ENCODE measurements at places on chromosomes 4 and X. TPM values are rescaled to one million over a fixed set of nuclear protein-coding genes. Genes with fewer than 3 reads are reported as not detected.

Gene NSUN7
- total RNA-seq: 0.19 TPM

Gene UGT2B7
- not detected for total RNA-seq

Gene PPP2R2C
- not detected for total RNA-seq

Gene GATA1
- total RNA-seq: not detected

Gene CT83
- total RNA-seq: not detected

Gene CSN1S1
- not detected for total RNA-seq

Gene PAGE4
- total RNA-seq: not detected

Gene NLGN3
- 0.41 TPM for total RNA-seq

DNA sequence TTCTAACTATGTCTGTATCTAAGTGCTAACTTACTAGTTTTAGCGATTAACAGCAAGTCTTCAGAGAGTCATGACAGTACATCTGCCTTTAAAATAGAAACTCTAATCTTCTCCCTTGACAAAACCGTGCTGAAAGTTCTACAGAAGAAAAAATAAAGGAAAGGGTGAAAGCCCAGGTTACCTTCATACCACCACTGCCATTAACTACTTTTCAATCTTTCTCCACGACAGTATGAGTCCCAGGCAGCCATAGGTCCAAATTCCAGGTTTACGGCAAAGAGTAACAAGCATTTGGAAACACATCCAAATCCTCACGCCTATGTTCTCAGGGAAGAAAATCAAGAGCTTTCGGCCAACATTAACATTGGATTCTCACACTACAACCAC lies 12.4 kb upstream of the ZCCHC13 start:
- DNase-seq: no peak

DNA sequence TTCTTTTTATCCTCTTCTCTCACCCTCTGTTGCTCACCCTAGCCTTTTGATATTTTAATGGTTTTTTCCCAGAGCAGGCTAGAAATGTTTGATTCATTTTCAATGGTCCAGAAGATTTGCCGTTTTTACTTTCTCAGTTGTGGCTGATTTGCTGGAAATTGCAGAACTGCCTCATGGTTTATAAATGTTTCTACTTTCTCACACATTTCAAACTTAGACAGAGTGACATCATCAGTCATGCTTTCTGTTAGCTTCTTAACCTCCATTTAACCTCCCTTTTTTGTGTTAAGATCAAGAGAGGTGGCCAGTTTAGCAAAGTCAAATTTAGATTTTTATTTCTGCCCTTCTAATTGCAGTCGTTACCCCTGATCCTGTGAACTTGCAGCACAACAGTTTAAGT lies 8.7 kb downstream of the RXFP1 start:
- DNase-seq: no peak

DNA sequence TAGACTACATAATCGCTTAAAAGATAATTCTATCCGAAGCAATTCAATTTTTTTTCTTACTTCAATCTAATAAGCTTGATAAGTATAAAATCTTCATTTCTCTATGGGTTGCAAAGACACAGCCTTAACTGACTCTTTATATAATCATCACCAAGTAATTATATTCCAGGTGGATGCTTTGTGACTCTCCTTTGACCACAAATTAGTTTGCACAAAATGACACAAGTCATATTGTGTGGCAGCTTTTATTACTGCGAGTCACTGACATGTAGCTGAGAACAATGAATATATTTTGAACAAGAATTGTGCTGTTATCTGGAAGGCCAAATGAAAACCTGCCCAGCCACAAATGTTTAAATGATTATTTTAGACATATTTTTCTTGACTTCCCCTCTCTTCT lies 1727.8 kb downstream of the ARAP2 start:
- no peak for DNase-seq

- DNase-seq: no peak
Observed at GRCh38 chr4:16067515-16067914, 16.3 kb downstream of the PROM1 start.

GRCh38 chr4:138671106-138671505 lies 344.5 kb upstream of the NOCT start:
- no peak for DNase-seq

DNA sequence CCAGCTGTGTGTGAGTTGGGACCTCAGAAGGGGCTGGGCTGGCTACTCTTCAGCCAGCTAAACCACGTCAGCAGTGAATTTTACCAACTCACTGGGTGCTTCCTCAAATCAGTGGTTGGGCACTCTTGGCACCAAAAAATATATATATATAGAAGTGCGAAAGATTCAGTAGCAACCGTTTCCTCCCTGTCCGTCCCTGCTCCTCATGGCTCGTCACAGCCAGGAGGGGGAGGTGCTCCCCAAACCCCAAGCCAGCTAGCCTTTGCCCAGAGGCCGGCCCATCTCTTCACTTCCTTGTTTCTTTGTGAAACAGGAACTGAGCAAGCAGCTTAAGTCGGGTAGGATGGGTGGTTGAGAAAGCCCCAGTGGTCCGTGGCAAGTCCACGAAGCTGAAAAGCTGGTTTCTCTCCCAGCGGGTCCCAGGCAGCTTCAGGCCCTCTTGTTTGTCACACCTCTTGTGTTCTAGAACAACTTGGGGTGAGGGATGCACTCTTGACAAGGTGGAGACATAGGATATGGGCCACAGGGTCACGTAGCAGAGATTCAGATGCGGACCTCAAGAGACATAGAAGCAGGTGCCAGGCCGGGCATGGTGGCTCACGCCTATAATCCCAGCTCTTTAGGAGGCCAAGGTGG lies 6.8 kb upstream of the SASH3 start:
- DNase-seq: peak; percentile 46

- DNase-seq: no peak
Observed at GRCh38 chr4:142465526-142465925, 380.6 kb downstream of the INPP4B start.

DNA sequence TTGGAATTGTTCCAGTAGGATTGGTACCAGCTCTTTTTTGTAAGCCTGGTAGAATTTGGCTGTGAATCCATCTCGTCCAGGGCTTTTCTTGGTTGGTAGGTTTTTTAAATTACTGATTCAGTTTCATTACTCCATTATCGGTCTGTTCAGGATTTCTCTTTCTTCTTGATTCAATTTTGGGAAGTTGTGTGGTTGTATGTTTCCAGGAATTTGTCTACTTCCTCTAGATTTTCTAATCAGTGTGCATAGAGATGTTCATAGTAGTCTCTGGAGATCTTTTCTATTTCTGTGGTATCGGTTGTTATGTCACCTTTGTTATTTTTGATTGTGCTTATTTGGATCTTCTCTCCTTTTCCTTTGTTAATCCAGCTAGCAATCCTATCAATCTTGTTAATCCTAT lies 248.7 kb downstream of the ARHGAP10 start:
- no peak for DNase-seq

DNA sequence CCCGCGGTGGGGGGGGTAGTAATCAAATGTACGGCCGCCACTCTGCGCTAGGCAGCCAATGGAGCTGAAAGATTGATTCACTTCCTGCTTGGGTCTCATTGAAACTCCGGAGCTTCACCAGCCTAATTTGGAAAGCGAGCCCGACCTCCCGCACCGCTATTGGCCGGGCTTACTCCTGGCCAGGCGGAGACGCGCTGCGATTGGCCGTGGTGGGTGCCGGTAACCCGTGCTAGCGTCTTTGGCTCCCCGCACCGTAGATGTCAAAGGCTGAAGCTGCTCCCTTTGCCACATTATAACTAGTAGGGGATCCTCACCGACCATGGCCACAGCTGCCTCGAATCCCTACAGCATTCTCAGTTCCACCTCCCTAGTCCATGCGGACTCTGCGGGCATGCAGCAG lies at the start of gene POU3F4:
Gene POU3F4 (plus strand): TSS at position 285 of the 400 bp plus-strand sequence. CDS start 35 bp downstream, at position 320.
- DNase-seq: no peak

GRCh38 chr4:89765966-89766365 lies 71.0 kb downstream of the SNCA start:
- no peak for DNase-seq

- no peak for DNase-seq
Observed at GRCh38 chrX:78124307-78124706, 15.1 kb downstream of the TAF9B start.

- no peak for DNase-seq
Observed at GRCh38 chr4:147717878-147718277, 14.0 kb upstream of the ARHGAP10 start.

DNA sequence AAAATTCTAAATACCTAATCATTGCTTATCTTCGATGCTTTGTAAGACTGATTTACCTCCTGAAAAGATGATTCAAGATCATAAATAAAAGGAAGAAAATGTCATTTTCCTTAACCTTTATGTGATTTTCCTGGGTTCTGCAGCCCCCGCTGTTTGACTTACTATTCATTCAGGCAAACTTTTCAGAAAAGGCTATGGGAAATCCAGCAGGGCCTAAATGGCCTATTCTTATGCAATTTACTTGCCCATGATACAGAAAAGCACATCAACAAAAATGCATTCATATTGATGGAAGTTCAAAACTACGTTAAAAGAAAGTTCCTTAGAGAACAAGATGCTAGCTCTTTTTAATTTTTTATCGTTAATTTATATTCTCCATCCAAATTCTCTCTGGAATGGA lies 51.2 kb downstream of the TMEM144 start:
- no peak for DNase-seq

GRCh38 chr4:22970665-22971064 lies 277.9 kb downstream of the GBA3 start:
- DNase-seq: no peak

- DNase-seq: peak; percentile 3
Observed at GRCh38 chr4:74794382-74795010, at the start of gene BTC. TSS of gene BTC (minus strand) at chr4:74794523. CDS start at chr4:74794325, 198 bp downstream.

GRCh38 chr4:151150821-151151580 lies 51.6 kb downstream of the RPS3A start:
- DNase-seq: no peak

DNA sequence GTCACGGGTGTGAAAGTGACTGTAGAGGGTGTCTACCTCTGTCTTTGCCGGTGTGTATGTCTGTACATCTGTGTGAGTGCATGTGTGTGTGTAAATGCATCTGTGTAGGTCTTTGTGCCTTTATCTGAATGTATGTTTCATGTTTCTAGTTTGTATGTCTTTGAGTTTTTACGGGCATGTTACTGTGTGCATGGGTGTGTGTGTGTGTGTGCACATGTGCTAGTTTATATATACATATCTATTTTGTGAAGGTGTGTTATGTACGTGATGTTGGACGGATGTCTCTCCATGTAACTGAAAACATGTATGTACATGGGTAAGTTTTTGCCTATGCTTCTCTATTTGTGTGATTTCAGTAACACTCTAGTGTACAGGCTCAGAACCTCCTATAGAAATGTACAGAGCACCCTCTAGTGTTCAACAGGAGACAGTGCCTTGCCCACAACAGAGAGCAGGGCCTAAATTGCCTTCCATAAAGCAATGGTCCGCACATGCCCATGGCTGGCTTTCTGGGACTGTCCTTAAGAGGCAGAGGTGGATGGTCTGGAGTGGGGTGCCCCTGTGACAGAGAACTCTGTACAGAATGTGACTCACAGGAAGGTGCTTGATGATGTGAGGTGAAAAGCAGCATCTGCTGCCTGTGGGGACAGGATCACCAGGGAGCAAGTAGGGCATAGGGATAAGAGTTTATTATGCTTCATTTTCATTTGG lies 343.5 kb downstream of the RAPGEF2 start:
- DNase-seq: peak; percentile 2

GRCh38 chrX:49197543-49198087 lies 2.4 kb downstream of the SYP start:
- DNase-seq: no peak

GRCh38 chrX:74613370-74614092 lies 893 bp downstream of the RLIM start:
- no peak for DNase-seq

GRCh38 chr4:25658357-25658771 lies 2.7 kb downstream of the SLC34A2 start:
- DNase-seq: no peak

- DNase-seq: no peak
Observed at GRCh38 chr4:134201216-134202161, at the start of gene PABPC4L. TSS of gene PABPC4L (minus strand) at chr4:134201789. CDS start at chr4:134201019, 770 bp downstream.

- DNase-seq: no peak
Observed at GRCh38 chr4:114600672-114601071, 2.1 kb downstream of the UGT8 start.

- no peak for DNase-seq
Observed at GRCh38 chrX:10608099-10608498, 12.3 kb downstream of the MID1 start.

- DNase-seq: no peak
Observed at GRCh38 chr4:114304567-114304966, 294.0 kb upstream of the UGT8 start.

DNA sequence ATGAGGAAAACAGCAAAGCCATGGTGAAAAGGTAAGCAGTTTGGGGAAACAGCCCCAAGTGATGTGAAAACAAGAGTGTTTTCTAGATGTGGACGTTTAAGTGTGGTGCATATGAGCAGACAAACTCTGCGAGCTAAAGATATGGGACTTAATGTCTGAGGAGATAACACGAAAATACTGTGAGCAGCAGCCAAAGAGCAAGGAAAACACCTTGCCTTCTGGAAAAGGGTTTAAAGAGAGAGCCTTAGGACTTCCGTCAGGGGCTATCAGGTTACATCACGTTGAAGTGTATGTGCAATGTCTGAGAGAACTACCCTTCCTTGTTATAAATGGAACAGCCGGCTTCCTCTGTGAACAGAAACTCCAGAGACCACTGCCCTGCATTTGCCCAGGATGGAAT lies 54.2 kb downstream of the LEF1 start:
- no peak for DNase-seq

DNA sequence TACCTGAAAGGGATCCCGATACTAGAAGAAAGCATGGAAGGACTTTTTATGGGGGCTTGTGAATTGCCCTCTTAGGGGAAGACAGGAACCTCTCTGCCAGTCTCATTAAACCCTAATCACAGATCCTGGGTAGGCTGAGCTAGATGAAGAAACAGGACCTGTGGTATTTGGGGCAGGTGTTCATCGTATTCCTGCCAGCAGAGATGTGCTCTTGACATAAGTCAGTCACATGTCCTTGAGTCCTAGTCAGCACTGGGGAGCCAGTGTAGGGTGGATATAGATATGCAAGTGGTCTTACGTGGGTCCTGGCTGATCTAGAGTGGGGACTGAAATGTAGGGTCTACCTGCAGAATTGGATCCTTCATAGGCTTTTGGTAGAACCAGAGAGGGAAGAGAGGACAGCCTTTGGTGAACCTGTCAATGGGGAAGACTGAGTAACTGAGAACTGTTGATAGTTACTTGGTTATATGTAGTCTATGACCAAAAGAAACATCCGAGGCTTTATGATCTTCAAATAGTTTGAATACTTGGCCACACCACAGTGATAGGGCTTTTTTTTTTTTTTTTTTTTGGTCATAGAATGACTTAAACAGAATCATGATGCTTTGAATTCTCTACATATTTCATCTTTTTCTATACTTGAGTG lies 63.5 kb upstream of the WDR1 start:
- DNase-seq: no peak

DNA sequence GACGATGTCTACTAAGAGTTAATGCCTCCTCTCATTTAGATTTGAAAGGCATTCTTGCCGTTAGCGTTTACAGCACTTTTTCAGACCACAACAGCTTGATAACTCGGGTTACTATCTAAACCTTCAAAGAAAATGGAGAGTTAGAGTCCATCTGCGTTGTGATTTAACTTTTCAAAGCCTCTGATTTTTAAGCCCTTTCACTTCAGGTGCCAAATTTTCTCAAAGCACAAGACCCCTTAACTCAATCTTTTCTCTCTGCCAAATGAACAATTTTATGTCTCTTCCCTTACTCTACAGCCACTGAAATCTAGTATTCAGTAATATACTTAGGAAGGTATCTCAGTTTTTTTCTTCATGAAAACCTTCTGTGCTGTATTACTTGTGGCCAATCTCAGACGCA lies 310.5 kb downstream of the TENM3 start:
- no peak for DNase-seq

- no peak for DNase-seq
Observed at GRCh38 chrX:73581002-73581628, 18.1 kb downstream of the CHIC1 start.
